CMK (cell line): ENCODE measurements at places on chromosomes 13 and 19.

DNA sequence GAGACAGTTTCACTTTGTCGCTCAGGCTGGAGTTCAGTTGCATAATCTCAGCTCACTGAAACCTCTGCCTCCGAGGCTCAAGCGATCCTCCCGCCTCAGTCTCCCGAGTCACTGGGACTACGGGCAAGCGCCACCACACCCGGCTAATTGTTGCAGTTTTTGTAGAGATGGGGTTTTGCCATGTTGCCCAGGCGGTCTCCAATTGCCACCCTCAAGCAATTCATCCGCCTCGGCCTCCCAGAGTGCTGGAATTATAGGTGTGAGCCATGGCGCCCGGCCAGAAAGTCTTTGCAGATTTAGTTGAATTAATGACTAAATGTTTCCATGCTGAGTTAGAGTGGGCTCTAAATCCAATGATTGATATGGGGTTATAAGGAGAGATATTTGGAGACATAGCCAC lies 4.5 kb upstream of the CADM4 start:
- DNase-seq = no peak

DNA sequence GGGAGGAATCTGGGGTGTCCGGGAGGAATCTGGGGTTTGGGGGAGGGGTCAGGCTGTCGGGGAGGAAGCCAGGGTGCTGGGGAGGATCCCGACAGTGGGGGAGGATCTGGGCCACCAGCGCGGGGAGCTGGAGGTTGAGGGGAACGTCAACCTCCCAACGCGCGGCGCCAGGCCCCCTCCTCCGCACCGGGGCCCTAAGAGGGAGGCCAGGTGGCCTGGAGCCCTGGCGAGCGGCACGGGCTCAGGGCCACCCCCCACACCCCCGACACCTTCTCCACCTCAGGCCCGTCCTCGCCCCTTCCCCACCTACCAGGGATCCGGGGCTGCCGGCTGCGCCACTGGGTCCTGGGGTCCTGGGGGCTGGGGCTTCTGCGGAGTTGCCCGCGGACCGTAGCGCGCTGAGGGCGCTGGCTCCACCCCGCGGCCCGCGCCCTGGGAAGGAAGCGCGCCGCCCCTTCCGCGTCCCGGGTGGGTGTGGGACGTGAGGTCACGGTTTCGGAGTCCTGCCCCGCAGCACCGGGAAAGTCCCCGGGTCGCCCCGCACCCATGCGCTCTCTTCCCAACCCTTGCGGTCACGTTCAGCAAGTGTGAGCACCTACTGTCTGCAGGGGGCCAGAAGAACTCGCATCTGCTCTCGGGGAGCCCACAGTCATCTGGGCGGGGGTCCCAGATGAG lies at the start of gene TICAM1:
TICAM1 (minus strand) TSS at position 409 of the 675 bp plus-strand sequence. CDS start 13,335 bp downstream, outside the sequence.
- DNase-seq = peak; percentile 63

DNA sequence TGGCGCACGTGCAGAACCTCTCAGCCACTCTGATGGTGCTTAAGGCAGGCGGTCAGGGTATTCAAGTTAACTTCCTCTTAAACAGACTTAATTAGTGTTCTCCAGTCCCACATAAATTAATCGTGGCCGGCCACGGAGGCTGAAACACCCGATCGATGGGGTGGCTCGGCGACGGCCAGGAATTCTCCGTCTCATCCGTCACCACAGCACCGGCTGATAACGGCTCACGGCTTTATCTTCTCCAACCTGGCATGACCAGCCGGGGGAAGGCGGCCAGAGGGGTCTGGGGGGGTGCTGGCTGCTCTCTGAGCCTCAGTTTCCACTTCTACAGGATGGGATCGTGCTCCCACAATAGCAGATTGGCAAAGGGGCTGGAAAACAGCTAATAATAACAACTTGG lies 32.6 kb upstream of the TCF3 start:
- no peak for DNase-seq

- DNase-seq = no peak
Observed at GRCh38 chr19:34075661-34076091, 96.6 kb upstream of the LSM14A start.

- no peak for DNase-seq
Observed at GRCh38 chr13:113788413-113789135, 29.5 kb downstream of the TMEM255B start.

GRCh38 chr19:7596211-7596937 lies 711 bp downstream of the CAMSAP3 start:
- DNase-seq = no peak
